ENCODE measurements at places on chromosomes 1 and 21. TPM values are rescaled to one million over a fixed set of nuclear protein-coding genes. Genes with fewer than 3 reads are reported as not detected.
A peak's percentile ranks its signal among the peaks of the same experiment; 100 is the strongest.

Gene SH2D1B
- 0.31 TPM for total RNA-seq

Gene GPR3
- not detected for total RNA-seq

Gene OR2T35
- total RNA-seq: not detected

Gene NR5A2
- total RNA-seq: 20.4 TPM

GRCh38 chr21:19440792-19441655, 1037.4 kb upstream of the TMPRSS15 start:
- H3K4me1 ChIP-seq: no peaks in the 10 kb centered on the region
- H3K27me3 ChIP-seq: no peaks in the 10 kb centered on the region
- DNase-seq: no peak
- H3K27ac ChIP-seq: no peak overlapping the region

DNA sequence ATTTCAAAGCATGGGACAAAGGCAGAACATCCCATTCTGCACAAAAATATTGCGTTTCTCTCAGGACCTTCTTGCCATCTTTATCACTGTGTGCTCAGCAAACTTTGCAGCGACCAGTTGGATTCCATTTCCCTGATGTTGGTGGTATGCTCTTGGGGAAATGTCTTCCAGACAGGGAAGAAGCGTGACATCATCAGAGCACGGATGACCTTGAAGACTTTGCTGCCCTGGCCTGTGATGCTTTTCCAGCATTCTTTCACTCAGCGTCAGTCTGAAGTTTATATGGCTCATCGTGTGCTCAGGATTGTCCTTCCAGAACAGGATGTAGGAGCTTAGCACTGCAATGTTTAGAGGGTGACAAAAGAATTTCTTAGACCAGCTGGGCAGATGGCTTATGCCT, 131.4 kb upstream of the F3 start:
- H3K4me3 ChIP-seq: no peak overlapping the region
- H3K27me3 ChIP-seq: no peaks in the 10 kb centered on the region
- no peaks in the 10 kb centered on the region for H3K36me3 ChIP-seq

DNA sequence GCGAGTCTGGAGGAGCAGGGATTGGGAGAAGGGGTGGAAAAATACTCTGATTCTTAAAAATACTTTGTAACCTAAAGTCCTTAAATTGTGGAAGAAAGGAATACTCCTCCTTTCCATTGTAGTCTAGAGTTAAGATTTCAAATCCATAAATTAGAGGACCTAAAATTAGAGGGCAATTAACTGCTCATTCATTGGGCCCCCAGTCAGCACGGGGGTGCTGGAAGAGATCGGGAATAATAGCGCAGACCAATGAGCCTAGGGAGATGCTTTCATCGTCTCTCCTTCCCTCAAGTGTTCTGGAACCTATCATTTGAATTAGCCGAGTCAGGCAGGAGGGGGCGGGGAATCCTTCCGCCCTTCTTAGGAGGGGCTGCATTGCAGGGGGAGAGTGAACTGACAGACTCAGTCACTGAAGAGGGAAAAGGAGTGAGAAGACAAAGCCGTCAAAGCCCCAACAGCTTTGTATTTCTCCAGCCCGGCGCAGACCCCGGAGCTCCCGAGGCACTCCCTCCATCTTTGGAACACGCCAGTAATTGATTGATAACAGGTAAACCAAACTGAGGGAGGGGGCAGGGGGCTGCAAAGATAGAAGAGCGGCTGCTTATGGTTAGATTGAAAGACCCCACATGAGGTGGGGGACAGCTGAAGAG, at the start of gene MLLT11:
MLLT11 (plus strand) TSS at position 391 of the 650 bp plus-strand sequence. CDS start 6,828 bp downstream, outside the sequence.
- H3K4me1 ChIP-seq: peaks cover 23% of the 10 kb centered on the region
- peaks cover 8% of the 10 kb centered on the region for H3K36me3 ChIP-seq
- H3K4me3 ChIP-seq: peak within 1 kb of the TSS; percentile 95
- H3K27ac ChIP-seq: peak within 1 kb of the TSS; percentile 73
- H3K27me3 ChIP-seq: no peaks in the 10 kb centered on the region

GRCh38 chr1:72284348-72285073, 2.2 kb upstream of the NEGR1 start:
- H3K4me1 ChIP-seq: peaks cover 7% of the 10 kb centered on the region
- H3K27me3 ChIP-seq: no peaks in the 10 kb centered on the region
- no peak overlapping the region for H3K27ac ChIP-seq
- H3K36me3 ChIP-seq: no peaks in the 10 kb centered on the region
- peak; percentile 29 for DNase-seq

All from right lobe of liver (tissue), 6 donors.